Fibroblast of skin of abdomen (primary cell): ENCODE measurements at places on chromosomes 7 and 10.
A peak's percentile ranks its signal among the peaks of the same experiment; 100 is the strongest.

DNA sequence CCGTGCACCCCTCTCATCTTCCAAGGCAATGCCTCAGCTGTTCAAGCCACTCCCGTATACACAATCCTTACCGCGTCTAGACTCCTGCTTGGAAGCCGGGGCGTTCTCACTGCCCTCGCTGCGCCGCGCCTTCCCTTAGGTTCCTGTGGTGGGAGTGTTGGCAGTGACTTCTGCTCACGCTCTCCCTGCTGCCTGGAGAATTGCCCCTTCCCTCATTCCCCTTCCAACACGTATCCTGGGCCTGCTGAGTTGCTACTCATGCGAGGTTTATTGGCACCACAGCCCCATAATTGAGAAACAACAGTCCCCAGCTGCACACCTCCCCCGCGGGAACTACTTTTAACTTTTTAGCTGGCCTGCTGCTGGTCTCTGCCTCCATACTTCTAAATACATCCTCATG lies 31.9 kb downstream of the RBM17 start:
- no peak for DNase-seq

DNA sequence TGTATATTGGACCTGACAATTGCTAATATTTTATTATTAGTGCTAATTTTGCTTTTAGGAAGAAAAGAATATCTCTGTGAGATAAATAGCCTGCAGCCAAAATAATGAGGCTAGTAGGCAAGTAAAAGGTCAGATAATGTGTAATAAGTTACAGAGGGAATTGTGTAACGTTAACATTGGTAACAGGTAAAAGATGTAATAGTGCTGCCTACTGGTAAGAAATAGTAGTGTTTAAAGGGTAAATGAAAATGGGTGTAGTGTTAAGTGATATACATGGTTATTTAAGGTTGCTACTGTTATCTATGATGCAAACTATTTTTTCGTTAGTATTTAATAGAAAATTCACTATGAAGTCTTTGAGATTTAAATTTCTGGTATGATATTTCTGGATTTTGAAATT lies 9.2 kb upstream of the FOXP2 start:
- peak; percentile 17 for DNase-seq

- peak; percentile 23 for DNase-seq
Observed at GRCh38 chr10:6621536-6621935, 41.5 kb upstream of the PRKCQ start.

- no peak for DNase-seq
Observed at GRCh38 chr10:79312601-79313187, 34.6 kb upstream of the PPIF start.

GRCh38 chr7:56048245-56048644 lies 3.0 kb downstream of the PSPH start:
- DNase-seq, result no peak

DNA sequence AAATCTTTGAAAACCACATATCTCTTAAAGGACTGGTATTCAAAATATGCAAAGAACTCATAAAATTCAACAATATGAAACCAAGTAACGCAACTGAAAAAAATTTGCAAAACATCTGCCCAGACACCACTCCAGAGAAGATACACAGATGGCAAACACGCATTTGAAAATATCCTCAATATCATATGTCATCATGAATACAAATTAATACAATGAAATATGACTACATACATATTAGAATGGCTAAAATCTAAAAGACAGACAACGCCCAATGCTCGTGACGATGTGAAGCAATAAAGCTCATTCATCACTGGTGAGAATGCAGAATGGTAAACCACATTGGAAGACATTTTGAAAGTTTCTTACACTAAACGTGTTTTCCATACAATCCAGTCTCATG lies 770.1 kb upstream of the CELF2 start:
- peak; percentile 36 for DNase-seq

GRCh38 chr10:25959540-25960232 lies 25.7 kb downstream of the MYO3A start:
- DNase-seq, result no peak

- no peak for DNase-seq
Observed at GRCh38 chr10:113603057-113603777, 50.4 kb downstream of the HABP2 start.

DNA sequence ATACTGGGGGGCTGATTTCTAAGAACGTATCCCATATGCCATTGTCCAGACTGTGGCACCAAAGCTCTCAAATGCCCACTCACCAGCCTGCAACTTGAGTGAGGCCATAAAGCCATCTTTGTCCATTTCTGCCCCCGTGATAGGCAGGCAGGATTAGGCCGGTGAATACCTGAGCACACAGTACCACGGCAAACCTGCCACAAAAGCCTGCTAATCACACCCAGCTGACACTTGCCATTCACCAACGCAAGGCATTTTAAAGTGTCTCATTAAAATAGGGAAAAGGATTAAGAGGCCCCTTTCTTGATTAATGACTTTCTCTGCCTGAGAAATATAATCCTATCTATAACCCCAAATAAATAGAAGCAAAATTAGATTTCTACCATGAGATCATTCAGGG lies 111.4 kb upstream of the NANOS1 start:
- DNase-seq, result no peak

DNA sequence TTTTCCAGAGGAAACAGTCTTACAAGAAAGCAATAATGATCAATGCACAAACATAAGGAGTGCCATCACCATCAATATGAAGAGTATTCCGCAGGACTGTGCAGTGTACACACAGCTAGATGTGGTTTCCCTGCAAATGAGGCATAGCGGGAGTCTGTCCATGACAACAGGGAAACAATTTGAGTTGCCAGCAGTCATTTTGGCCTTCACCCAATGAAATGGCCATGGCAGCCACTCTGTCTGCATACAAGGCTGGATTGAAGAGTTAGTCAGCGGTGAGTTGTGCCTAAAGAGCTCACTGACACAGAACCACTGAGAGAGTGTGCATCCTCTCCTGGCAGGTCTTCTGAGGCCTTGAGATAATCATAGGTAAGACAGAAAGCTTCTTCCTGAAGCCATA lies 303.3 kb downstream of the IPMK start:
- peak; percentile 41 for DNase-seq

GRCh38 chr10:85642082-85642420 lies 724.5 kb downstream of the GRID1 start:
- DNase-seq, result peak; percentile 4

DNA sequence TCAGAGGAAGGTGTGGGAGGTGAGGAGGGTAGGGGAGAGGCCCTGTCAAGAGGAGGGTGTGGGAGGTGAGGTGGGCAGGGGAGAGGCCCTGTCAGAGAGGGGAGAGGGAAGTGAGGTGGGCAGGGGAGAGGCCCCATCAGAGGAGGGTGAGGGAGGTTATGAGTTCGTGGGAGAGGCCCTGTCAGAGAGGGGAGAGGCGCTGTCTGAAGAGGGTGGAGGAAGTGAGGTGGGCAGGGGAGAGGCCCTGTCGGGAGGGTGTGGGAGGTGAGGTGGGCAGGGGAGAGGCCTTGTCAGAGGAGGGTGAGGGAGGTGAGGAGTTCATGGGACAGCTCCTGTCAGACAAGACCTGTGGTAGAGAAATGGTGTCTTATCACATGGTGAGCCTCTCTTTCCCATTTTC lies 74.4 kb downstream of the INPP5A start:
- DNase-seq, result no peak

DNA sequence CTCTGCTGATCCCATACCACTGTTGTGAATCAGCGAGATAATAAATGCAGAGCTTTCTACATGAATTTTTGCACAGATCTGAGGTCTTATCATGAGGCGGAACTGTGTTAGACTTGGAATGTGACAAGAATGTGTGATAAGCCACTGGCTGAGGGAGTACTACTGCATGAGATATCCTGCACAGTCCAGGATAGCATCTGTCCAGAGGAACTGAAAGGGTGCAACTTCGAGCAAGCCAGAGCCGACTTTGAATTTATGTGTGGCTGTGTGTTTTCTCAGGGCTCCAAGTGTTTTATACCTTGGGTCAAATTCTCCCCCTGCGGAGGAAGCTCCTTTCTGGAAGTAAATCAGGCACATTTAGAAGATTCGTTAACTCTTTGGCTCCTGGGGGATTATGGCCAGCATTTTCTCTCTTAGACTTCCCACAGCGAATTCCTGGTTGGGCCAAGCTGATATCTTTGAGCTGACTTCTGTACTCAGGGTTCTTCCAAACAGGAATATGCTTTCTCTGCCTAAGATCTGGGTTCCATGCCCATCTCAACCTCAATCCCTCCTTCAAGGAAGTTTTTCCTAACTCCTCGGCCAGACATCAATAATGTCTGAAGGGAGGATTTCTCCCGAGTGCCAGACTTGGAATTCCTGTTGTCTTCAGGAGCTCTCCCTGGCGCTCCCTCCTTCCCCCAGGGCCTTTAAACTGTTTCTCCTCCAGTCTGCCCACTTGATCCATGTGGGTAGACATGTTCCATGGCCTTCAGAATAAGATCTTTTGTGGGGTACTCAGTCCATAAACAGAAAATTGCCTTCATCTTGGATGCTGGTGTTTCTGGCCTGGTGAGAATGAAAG lies 2.5 kb upstream of the MEST start:
- peak; percentile 86 for DNase-seq
